ENCODE measurements at places on chromosomes 1 and 21.

DNA sequence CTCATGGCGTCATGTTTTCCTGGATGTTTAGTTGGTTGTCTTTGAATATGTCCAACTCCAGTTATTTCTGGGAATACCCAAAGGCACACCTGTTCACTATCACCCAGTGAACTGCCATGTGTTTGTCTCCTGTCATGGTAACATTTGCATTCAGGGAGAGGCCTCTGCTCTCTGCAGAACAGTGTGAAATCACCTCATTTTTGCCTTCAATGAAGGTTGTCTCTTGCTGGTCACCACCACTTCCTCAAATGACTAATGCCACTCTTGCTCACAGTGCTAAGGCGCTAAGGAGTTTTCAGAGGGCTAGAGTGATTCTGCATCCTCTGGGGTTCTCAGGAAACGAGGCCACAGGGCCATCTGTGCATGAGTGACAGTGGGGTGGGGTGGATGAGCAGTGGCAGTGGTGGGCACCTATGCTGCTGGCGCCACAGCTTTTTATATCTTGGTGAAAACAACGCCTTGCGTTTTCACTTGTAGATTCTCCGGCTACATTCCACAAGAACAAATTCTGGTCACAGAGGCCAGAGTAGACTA lies 60.0 kb upstream of the ATP5PO start:
- H3K36me3 ChIP-seq: peaks cover 15% of the 10 kb centered on the region
- H3K4me1 ChIP-seq: peaks cover 74% of the 10 kb centered on the region
- peak; percentile 80 for DNase-seq
- peak overlapping the region; percentile 52 for H3K4me3 ChIP-seq

- H3K4me3 ChIP-seq: no peak overlapping the region
- DNase-seq: no peak
- H3K27me3 ChIP-seq: no peaks in the 10 kb centered on the region
- no peaks in the 10 kb centered on the region for H3K36me3 ChIP-seq
- no peak overlapping the region for H3K27ac ChIP-seq
These were observed 36.4 kb downstream of the SLC2A7 start for GRCh38 chr1:8989821-8990220.

DNA sequence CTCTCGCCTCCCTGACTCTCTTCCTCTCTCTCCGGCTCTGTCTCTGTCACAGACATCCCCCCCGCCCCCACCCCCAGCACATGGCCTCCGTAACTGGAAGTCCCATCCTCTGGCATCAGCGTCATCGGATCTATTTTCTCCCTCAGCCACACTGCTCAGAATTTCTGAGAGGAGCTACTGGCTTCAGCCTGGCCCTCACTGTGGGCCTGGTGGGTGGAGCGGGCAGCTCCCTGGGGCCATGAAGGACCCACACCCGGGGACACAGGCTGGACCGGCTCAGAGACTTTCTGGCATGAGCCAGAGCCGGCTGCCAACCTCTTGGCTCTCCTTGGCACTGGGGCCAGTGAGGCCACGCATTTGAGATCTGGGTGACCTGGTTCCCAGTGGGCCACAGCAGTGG lies 61.2 kb upstream of the CASZ1 start:
- no peak for DNase-seq
- H3K36me3 ChIP-seq: no peaks in the 10 kb centered on the region
- H3K27me3 ChIP-seq: peaks cover 2% of the 10 kb centered on the region
- H3K27ac ChIP-seq: no peak overlapping the region
- H3K4me3 ChIP-seq: no peak overlapping the region

- no peak overlapping the region for H3K4me3 ChIP-seq
- no peaks in the 10 kb centered on the region for H3K4me1 ChIP-seq
- H3K27ac ChIP-seq: no peak overlapping the region
These were observed 30.9 kb downstream of the KCNT2 start for GRCh38 chr1:196577386-196577785.

GRCh38 chr1:93522721-93523120 lies 74.8 kb downstream of the FNBP1L start:
- H3K36me3 ChIP-seq: 0 out of 2 replicates have a peak, but pooled peaks cover 4% of the 10 kb centered on the region
- H3K4me3 ChIP-seq: no peak overlapping the region
- H3K4me1 ChIP-seq: no peaks in the 10 kb centered on the region
- no peak for DNase-seq
- H3K27ac ChIP-seq: no peak overlapping the region
- no peaks in the 10 kb centered on the region for H3K27me3 ChIP-seq

DNA sequence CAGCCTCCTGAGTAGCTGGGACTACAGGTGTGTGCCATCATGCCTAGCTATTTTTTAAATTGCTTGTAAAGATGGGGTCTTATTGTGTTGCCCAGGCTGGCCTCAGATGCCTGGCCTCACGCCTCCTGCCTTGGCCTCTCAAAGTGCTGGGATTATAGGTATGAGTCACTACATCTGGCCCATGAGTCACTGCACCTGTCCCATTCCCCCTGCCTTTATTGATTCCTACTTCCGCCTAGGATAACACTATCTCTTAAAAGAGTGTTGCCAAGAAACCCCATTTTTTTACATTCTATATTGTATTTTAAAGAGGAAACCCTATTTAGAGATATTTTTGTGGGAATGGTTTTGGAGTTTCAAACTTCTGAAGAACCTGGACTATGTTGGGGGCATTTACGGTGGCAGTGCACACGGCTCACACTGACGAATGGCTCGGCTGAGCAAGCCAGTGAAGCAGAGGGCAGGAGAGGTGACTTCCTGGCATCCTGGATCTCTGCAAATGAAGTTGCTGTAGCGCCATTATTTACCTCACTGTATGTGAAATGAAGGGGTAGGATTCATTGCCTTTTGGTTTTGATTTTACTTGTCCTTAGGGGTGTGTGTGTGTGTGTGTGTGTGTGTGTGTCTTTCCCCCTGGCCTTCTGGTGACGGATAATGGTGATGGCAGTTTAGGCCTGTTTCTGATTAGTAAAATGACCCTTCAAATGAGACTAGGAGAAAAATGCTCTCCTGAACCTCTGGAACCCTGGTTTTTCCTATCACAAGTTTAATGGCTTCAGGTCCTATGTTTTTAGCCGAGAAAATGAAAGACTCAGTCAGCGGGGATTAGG lies 22.5 kb downstream of the KIF26B start:
- H3K27ac ChIP-seq: no peak overlapping the region
- H3K27me3 ChIP-seq: no peaks in the 10 kb centered on the region
- DNase-seq: no peak
- no peak overlapping the region for H3K4me3 ChIP-seq
- no peaks in the 10 kb centered on the region for H3K36me3 ChIP-seq
- peaks cover 2% of the 10 kb centered on the region for H3K4me1 ChIP-seq

DNA sequence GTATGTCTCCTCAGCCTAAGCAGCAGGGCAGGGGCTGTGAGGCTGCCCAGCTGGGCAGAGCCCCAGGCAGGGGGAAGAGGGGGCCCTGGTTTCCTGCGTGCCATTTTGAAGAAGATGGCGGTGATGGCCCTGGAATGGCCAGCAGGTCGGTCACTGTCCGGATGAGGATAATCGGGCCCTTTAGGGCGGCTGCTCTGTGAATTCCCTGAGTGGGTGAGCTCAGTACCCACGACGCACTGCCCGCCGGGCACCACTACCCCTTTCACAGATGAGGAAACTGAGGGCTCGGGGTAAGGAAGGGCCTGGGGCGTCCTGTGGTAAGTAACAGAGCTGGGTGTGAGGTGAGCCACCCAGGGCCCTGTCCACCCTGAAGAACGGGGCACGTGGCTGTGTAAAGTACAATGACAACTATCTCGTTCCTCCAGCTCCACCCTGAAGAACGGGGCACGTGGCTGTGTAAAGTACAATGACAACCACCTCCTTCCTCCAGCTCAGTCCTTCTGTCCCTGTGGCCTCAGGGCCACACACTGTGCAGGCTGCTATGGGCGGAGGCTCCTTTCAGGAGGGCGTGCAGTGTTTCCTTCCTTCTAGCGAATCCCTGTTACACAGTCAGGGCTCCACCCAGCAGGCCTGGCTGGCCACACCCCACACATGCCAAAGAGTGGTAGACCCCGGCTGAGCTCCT lies 23.2 kb downstream of the ITGB2 start:
- H3K27me3 ChIP-seq: no peaks in the 10 kb centered on the region

Measured in DND-41 (cell line).